ENCODE measurements at places on chromosomes 3 and 15.

DNA sequence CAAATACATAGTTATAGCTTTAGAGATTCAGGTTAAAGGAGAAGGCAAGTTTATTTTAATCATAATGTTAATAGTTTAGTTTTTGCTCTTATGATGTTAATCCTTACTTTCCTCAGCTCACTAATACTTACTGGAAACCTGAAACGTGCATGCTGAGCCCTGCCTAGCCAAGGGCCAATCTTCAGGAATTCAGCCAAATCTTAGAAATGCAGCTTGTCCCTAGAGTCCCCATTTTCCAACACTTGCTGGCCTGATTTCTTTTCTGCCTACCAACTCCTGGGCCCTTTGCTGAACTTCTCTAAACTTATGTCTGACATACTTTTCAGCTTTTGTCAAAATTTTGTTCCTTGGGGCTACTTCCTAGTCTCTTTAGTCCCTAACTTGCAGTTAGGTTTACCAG is 22.8 kb downstream of the BCHE start:
- no peak for DNase-seq

GRCh38 chr3:61300006-61300380 is 48.7 kb upstream of the FHIT start:
- no peak for DNase-seq

DNA sequence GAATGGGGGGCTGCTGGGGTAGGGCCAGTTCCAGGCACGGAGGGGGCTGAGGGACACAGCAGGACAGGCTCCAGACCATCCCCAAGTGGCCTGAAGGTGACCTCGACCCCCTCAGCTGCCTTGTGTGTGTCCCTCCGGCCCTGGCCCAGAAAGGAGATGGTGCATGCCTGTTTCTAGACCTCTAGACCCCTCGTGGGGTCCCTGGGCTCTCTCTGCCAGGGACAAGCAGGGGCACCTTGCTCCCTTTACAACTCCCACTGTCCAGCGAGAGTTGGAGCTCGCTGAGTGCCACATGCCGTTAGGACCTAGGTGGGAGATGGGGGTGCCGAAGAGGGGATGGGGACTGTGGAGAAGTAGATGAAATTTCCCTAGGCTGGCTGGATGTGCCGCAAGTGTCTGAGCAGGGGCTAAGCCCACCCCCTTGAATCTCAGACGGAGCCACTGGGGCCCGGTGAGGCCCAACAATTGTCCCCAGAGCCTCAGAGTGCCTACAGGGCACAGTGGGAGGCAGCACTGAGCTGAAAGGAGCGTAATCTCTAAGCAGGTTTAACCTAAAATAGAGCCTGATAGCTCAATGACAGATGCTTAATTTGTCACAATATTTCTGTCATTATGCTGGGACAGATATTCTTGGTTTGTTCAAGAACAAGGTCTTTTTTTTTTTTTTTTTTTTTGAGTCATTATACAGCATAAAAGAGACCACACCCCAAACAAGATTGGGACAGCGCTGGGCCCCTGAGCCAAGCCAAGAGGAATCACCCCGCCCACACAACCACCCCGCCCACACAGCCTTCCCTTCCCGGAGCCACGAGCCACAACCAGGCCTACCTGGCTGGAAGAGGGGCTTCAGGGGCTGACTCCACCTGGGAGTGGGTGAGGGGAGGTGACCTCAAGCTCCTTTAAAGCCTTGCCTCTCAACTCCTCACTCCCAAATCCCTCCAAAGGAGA is 23.6 kb upstream of the KLF13 start:
- no peak for DNase-seq

DNA sequence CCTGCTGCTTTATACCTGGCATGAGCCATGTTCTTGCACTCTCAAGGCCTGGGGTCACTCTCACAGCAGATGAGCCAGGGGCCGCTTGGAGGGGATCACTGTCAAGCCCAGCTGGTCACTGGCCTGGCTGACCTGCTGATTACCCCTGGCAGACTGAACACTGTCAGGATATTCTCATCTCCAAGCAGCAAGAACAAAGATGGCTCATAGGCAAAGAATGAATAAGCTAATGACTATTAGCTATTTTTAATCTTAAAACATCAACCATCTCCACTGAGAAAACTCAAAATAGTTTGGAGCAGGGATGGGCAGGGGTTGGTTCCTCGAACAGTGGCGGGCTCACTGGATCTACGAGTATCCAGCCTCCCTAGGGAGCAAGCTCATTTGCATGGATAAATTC is 64.4 kb upstream of the ACAN start:
- no peak for DNase-seq

- DNase-seq, result no peak
Measured at GRCh38 chr3:185210621-185211142, 43.2 kb downstream of the EHHADH start.

DNA sequence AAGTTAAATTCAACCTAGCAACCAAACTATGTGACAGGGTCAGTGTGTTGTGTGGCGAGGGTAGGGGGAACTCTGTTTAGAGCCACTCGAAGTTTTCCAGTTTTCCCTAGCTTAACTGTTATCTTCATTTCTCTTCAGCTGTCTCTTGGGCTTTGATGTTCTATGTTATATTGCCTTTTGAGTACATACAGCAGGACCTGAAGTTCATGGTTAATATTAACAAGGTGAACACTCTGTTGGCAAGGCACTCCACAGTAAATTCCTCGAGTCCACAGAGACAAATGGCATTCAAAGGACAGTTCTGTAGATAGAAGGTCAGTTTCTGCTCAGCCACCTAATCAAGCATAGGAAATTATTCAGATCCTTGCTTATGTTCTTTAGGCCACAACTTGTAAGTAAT is 147.9 kb upstream of the DPH6 start:
- no peak for DNase-seq

DNA sequence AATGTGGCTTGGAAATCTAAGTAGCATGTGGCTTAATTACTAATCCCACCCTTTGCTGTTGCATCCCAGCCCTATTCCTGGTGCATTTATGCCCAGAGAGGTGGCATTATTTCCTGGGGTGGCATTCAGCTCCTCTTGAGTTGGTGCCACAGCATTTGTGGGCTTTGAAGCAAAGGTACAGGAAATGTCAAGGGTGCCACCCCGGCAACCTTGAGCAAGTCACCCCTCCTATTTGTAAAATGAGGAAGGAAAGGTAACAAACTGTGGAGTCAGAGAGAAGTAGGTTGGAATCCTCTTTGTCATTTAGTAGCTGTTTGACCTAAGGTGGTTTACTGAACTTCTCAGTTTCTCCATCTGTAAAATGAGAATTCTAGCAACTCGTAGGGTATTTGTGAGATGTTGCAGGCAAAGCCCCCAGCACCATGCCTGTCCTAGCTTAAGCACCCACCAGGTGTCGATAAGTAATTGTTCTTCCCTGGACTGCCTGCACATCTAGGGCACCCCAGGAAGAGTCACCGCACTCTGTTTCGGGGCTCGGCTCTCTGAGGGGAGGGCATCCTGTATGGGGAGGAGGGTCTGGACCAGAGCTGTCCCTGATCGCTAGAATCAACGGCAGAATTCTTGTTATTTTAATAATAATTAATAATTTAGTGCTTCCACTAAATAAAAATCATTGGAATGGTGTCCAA is 17.1 kb downstream of the ISG20 start:
- DNase-seq, result no peak

- no peak for DNase-seq
Measured at GRCh38 chr3:139291276-139292051, 52.4 kb upstream of the MRPS22 start.

- no peak for DNase-seq
Measured at GRCh38 chr15:50046159-50046558, 72.9 kb downstream of the ATP8B4 start.

DNA sequence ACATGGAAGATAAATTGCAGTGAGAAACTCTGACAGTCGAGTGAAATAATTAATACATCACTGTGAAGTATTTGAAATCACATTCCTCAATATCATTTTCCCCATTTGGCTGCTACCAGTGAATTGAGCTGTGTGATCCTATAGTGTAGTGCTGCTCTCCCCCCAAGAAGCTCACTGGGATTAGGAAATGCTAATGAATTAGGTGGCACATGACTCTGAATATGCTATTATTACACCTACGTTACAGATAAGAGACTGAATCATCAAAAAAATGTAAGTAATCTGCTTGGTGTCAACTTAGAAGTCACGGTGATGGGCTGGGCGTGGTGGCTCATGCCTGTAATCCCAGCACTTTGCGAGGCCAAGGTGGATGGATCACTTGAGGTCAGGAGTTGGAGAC is 34.7 kb upstream of the SYNM start:
- DNase-seq, result no peak

- DNase-seq, result no peak
Measured at GRCh38 chr15:96947296-96948229, 617.1 kb downstream of the NR2F2 start.

DNA sequence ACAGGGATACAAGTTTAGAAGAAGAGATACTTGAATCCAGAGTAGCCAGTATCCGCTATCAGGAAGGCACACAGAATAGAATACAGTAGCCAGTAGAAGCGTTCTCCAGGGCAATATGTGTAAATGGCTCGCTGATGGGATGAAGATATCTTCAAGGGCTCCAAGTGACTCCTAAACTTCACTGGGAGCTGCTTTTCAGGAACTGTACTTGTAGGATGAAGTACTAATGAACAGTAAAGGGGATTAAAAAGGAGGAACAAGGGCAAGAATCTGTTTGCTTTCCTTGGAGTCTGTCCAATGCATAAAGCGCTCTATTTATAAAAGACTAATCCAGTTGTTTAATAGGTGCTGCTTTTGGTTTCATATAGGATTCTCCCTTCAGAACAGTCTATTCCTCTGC is 78.4 kb downstream of the THRB start:
- no peak for DNase-seq

GRCh38 chr3:124373524-124373923 is 356.7 kb upstream of the UMPS start:
- DNase-seq, result no peak

DNA sequence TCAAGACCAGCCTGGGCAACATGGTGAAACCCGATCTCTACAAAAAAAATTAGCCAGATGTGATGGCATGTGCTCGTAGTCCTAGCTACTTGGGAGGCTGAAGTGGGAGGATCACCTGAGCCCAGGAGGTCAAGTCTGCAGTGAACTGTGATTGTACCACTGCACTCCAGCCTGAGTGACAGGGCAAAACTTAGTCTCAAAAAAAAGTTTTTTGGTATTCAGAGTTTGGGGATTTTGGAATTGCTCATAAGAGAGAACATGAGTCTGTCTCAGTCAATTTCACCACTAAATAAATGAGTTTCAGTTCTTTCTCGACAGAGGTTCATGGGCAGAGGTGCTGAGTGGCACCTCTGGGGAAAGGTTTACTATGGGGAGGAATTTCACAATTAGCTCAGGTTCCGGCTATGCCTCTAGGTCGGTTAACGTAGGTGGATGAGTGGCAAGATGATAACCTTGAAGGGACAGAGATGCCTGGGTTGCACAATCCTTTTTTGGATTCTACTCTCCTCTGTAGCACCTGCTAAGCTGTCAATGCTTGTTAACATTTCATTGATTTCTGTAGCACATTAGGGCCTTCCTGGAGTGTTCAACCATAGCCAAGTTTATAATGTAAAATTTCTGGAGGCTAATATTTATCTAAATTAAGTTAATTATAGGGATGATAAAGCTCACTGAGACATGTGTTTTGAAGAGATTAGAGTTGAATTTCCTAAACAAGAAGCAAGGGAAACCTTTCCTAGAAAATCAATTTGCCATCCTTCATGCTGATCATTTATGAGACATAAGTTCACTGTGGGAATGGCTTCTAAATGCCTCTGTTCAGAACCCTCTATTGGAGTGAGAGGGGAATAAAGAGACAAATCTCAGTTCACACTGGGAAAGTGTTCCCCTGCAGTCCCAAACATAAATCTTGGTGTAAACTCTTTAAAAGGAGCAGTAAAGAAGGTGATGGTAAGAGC is 37.4 kb upstream of the DCP1A start:
- DNase-seq, result no peak

- no peak for DNase-seq
Measured at GRCh38 chr3:79006077-79006476, 761.7 kb downstream of the ROBO1 start.

- DNase-seq, result no peak
Measured at GRCh38 chr3:9087831-9088413, 124.7 kb upstream of the RAD18 start.

DNA sequence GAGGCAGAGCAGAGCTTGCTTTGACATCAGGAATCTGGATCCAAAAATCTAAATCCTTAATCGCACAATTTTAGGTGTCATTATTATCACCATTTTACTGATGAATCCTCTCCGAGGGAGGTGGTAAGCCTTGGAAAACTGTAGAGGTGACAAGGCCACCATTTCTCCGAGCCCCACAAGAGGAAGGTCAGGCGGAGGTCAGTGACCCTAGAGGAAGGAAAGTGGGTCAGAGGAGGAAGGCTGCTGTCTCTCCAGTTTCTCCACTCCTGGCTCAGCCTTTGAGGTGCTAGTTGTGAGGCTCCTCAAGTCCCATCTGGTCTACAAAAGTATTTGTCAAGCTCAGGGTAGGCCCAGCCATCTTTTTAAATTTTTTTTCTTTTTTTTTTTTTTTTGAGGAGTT is 3.2 kb downstream of the DVL3 start:
- no peak for DNase-seq

DNA sequence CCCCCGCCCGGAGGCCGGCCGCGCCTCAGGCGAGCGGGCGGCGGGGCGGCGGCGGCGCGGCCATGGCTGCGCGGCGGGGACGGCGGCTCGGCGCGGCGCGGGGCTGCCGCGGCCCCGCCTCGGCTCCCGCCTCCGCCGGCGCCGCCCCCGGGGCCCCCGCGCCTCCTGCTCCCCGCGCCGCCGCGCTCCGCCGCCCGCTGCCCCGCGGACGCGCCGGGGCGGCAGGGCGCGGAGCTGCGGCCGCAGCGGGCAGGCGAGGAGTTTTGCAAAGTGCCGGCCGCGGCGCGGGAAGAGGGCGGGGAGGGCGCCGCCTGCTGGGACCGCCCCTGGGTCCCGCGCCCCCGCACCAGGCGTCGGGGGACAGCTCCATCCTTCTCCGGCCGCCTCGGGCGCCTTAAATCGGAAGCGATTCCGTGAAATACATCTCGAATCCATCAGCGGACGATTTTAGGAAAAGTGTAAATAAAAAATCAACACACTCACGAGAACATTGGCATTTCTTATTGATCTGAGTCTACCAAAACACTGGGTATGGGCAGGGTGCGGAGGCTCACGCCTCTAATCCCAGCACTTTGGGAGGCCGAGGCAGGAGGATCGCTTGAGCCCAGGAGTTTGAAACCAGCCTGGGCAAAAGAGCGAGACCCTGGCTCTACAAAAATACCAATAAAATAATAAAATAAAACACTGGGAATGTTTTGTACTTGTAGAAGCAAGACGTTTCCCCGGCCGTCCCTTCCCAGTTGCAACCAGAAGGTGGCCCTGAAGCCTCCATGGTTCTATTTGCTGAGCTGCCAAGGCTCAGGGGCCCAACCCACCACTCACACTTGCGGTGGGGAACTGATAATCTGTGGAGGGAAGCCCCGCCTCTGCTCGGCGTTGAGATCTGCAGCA is 136.9 kb downstream of the NUP210 start:
- DNase-seq, result no peak

- peak; percentile 1 for DNase-seq
Measured at GRCh38 chr3:138082085-138082991, 33.1 kb downstream of the DZIP1L start.

- DNase-seq, result no peak
Measured at GRCh38 chr3:22729981-22730380, 473.1 kb upstream of the UBE2E2 start.

GRCh38 chr3:16944356-16944755 is 59.6 kb downstream of the PLCL2 start:
- no peak for DNase-seq

Data from NCI-H748 treated with DMSO at 0.1 percent for 48 hours (cell line).